ENCODE measurements at places on chromosomes 3 and 15.

- DNase-seq: no peak
These were observed 194.9 kb downstream of the FOXP1 start for GRCh38 chr3:71388535-71389120.

GRCh38 chr15:89128320-89129122 lies 40.3 kb downstream of the ABHD2 start:
- DNase-seq: no peak

DNA sequence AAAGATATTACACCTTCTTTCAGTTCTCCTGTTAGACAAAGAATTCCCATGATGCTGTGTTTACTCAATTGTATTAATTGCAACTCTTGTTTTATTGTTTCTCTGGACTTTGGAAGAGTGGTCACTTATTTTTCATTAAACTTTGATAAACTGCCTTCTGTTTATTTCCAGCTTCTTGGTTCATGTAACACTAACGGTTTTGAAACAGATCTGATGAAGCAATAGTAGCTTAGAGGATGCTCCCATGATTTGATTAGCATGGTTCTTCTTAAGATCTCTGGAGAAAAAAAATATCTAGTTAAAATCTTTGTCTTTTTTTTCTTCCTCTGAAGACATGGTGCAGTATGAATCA lies 90.1 kb downstream of the FNDC3B start:
- DNase-seq: no peak

- DNase-seq: no peak
These were observed 12.3 kb downstream of the LRIG1 start for GRCh38 chr3:66488492-66488891.

- no peak for DNase-seq
These were observed 18.6 kb upstream of the C15orf40 start for GRCh38 chr15:83030021-83030420.

GRCh38 chr3:115359536-115359935 lies 212.4 kb upstream of the ZBTB20 start:
- no peak for DNase-seq

GRCh38 chr15:66898656-66899386 lies 166.6 kb upstream of the SMAD3 start:
- DNase-seq: no peak

- DNase-seq: no peak
These were observed 113.5 kb downstream of the GHSR start for GRCh38 chr3:172334671-172335207.

GRCh38 chr3:72015463-72015862 lies 230.5 kb upstream of the PROK2 start:
- DNase-seq: no peak

DNA sequence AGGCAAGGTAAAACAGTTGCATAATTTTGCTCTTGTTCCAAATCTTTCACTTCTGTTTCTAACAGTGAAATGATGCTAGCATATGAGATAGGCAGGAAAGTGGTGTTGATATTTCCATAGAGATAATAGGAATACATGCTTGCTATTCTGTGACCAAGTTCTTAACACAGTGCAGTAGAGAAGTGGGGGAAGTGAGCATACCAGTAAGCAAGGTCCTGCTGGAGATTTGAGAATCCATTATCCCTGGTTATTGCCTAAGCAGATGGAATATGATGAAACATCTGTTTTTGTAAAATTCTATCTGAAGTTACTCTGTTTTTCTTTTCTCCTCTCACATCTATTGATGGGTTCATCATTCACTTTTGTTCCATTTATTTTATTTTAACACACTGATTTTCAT lies 28.7 kb downstream of the USP8 start:
- no peak for DNase-seq

GRCh38 chr15:29472901-29473445 lies 203.4 kb upstream of the NSMCE3 start:
- no peak for DNase-seq

- DNase-seq: no peak
These were observed 51.4 kb downstream of the SLCO3A1 start for GRCh38 chr15:91904942-91905341.

DNA sequence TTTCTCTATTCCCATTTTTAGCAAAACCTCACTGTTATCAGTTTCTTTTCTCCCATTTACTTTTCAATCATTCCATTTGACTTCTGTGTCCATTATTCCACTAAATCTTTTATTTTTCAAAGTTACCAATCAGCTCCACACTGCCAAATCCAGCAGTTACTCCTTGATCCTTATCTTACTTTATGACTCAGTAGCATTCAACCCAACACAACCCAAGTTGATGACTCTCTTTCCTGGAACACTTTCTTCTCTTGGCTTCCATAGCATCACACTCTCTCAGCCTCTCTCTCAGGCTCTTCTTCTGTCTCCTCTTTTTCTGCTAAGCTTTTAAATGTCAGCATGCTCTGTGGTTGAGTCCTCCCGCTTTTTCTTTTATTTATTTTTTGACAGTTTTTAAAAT lies 36.3 kb downstream of the RASGRP1 start:
- no peak for DNase-seq

GRCh38 chr3:194482196-194482593 lies 4.6 kb downstream of the ATP13A3 start:
- DNase-seq: no peak

DNA sequence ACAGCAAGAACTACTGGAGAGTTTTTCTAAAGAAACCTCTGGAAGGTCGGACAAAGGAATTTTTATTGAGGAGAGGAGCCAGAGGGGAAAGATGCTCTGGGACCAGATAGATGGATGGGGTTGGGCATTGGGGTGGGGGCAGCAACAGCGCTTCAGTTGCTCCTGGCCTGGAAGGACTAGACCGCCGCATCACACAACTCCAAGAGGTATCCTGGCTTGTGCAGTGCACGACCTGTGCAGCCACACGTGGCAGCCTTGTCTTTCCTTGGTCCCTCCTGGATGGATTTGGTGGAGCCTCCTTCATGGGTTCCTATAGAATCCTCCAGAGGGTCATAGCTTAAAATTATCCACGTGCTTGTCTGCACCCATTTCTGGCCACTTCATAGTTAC lies 23.0 kb downstream of the MAGEF1 start:
- DNase-seq: no peak

DNA sequence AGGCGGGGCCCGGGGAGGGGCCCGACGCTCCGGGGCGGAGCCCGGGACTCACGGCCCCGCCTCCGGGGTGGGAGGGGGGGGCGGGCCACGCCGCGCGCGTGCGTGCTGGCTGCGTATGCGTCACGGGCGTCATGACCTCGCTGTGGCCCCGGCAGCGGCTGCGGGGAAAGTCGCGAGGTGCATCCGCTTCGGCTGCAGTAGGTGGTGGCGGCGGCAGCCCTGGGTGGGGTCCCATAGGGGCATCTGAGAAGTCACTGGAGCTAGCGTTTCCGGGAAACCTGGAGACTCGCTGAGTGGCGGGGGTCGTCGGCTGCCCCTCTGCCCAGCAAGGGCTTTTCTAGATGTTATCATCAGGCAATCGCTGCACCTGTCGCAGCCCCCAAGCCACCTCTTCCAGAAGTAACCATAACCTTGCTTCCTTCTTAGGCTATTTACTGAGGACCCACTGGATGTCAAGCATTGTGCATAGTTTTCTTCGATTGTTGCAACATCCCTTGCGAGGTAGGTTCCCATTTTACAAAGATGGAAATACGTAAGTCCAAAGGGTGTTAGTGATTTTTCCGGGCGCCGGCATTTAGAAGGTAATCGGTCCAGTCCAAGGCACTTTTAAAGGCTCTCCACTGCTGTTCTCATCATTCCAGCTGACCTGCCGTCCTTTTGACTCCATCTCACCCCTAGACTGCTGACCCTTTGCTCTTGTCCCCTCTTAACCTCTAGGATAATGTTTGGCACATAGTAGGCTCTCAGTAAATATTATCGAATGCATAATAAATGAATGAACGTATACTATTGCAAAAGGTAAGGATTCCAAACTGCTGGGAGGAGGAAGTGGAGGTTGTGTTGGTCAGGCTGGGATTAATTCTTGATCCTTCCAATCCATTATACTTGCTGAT lies at the start of gene GDPGP1:
GDPGP1 (plus strand) TSS at position 114 of the 893 bp plus-strand sequence. CDS start 6,700 bp downstream, outside the sequence.
- peak; percentile 74 for DNase-seq

DNA sequence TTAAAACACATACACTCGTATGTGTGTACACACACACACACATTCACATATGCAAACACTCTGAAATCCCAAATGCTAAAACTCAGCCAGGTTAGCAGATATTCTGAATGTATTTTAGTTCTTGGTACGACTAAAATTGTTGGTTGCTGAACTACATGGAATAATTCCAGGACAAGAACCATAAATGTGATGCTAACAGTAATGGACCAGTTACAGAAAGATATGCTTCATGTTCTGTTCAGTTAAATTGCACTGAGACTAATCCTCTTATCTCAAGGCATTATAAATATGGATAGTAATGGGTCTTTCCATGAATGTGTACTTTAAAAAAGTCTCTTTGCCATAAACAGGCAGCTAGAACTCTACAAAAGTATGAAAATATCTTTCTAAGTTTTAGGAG lies 113.3 kb downstream of the FRMD4B start:
- DNase-seq: no peak

GRCh38 chr3:104779324-104779723 lies 587.4 kb upstream of the ALCAM start:
- DNase-seq: no peak

- DNase-seq: no peak
These were observed 41.5 kb downstream of the ST8SIA2 start for GRCh38 chr15:92435145-92435544.

DNA sequence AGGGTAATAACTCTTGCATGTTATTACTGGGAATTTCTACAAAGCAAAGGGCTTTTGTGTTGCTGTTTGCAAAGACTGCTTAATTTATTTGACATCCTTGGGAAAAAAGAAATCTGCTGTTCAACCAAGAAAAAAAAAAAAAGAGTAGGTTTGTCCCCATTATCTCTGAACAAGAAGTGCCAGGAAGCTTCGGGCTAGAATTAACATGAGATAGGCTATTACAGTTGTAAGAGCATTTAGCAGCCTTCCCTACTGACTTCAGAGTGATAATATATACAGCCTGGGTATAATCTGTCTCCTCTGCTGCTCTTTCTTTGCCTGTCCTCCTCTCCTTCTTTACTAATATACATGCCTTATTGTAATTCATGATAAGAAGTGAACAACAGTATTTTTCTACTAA lies 23.3 kb upstream of the CHMP2B start:
- DNase-seq: no peak

DNA sequence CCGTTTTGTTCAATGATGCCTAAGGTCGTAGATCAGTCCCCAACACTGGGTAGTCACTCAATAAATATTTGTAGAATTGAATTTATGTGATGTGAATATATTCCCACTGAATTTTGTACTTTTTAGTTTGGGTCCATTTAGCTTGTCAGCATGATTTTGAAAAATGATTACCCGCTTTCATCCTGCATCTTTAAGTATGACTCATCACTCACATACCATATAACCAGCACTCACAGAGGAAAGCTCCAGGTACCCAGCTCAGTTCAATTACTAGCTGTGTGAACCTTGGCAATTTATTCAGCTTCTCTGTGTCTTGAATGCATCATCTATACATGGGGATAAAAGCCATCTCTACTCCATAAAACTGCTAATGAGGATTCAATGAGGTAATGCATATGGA lies 2.2 kb upstream of the MLF1 start:
- peak; percentile 5 for DNase-seq

GRCh38 chr15:59946084-59946483 lies 58.0 kb upstream of the FOXB1 start:
- DNase-seq: no peak

DNA sequence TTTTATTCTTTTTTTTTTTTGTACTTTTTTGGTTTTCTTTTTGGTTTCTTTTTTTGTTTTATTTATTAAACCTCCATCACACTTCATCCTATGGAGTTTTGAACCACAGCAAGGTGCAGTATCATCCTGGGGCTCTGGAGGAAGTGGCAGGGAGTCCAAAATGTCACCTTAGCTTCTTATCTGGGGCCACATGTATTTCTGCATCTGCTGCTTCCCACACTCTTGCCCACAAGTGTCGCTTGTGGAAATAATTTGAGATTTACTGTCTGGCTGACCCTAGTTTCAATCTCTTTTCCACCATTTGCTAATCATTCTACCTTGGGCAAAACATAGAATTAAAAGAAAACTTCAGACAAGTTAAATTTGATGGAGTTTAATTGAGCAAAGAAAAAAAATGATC lies 6.4 kb downstream of the OPA1 start:
- DNase-seq: no peak

- DNase-seq: no peak
These were observed 132.9 kb downstream of the ZNF621 start for GRCh38 chr3:40657623-40658022.

DNA sequence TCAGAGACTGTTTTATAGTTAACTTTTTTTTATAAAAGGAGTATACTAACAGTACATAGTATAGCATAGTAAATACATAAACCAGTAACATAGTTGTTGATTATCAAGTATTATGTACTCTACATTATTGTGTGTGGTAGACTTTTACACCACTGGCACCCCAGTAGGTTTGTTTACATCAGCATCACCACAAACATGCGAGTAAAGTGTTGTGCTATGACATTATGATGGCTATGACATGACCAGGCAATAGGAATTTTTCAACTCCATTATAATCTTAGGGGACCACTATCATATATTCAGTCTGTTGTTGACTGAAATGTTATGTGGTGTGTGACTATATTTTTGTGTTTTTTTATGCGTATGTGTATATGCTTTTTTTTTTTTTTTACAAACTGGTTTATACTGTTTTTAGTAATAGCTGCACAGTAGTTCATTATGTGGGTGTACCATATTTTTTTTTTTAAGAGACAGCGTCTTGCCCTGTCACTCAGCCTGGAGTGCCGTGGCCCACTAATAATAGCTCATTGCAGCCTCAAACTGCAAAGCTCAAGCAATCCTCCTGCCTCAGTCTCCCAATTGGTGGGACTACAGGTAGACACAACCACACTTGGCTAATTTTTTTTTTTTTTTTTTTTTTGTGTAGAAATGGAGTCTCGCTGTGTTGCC lies 1.9 kb downstream of the CAPN7 start:
- no peak for DNase-seq

All from HS-5 (cell line).